ENCODE measurements at places on chromosomes 6 and 20. TPM values are rescaled to one million over a fixed set of nuclear protein-coding genes. Genes with fewer than 3 reads are reported as not detected.

The PLN gene
- under 0.01 TPM for total RNA-seq

The RGS17 gene
- total RNA-seq = 15.1 TPM

The HLA-C gene
- 189 TPM for total RNA-seq

The SNAI1 gene
- total RNA-seq = 0.47 TPM

The CCNC gene
- total RNA-seq = 44.2 TPM

The ZNF311 gene
- 1.6 TPM for total RNA-seq

The PXMP4 gene
- 4.7 TPM for total RNA-seq

The WFDC10B gene
- total RNA-seq = 0.26 TPM
